ENCODE measurements at places on chromosomes 6 and 20. TPM values are rescaled to one million over a fixed set of nuclear protein-coding genes. Genes with fewer than 3 reads are reported as not detected.

Gene BMP5
- polyA plus RNA-seq: not detected

Gene FAM83B
- polyA plus RNA-seq: not detected

Gene HLA-F
- polyA plus RNA-seq: 271 TPM

Gene STMND1
- not detected for polyA plus RNA-seq

Gene COL20A1
- polyA plus RNA-seq: not detected

Gene GCNT2
- polyA plus RNA-seq: 5.2 TPM

Gene TSPYL4
- polyA plus RNA-seq: 17.8 TPM

Gene PRL
- polyA plus RNA-seq: not detected

Gene SLC22A16
- not detected for polyA plus RNA-seq

Gene PACRG
- polyA plus RNA-seq: not detected

Gene TCP11
- not detected for polyA plus RNA-seq

Gene CLVS2
- polyA plus RNA-seq: not detected

Gene SRSF3
- polyA plus RNA-seq: 278 TPM

Gene CSNK2A1
- polyA plus RNA-seq: 60.6 TPM

Gene EEF1A2
- 0.21 TPM for polyA plus RNA-seq

Gene TUBB2B
- polyA plus RNA-seq: 0.83 TPM

Gene ASIP
- polyA plus RNA-seq: not detected

Gene ACSS1
- 84.6 TPM for polyA plus RNA-seq

Gene MAP1LC3A
- 1.7 TPM for polyA plus RNA-seq

Gene DEF6
- 42.4 TPM for polyA plus RNA-seq

Gene NRSN1
- polyA plus RNA-seq: not detected

Gene MSH5
- 9.3 TPM for polyA plus RNA-seq

Gene COQ3
- 3.7 TPM for polyA plus RNA-seq

Gene MMP24OS
- polyA plus RNA-seq: 11.8 TPM

Gene ADGB
- not detected for polyA plus RNA-seq

Gene SLC35A1
- polyA plus RNA-seq: 25.2 TPM

All from naive B cell (primary cell).